ENCODE measurements at places on chromosomes 3 and 15.

DNA sequence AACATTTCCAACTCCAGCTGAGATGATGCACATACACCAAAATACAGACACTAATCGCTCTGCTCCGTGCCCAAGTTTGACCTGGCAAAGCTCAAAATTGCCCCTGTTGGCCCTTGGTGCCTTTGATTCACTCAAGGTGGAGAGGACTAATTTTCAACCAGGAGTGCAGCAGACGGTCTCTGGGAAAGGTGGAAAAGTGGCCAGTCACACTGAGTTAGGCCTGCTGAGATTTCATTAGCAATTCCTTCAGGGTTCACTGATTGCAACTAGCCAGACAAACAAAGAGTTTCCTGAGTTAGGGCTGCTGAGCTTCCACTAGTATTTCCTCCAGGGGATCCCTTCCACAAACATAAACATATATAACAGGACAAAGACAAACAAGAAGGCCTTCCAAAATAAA, 28.7 kb upstream of the LHFPL4 start:
- DNase-seq: no peak

DNA sequence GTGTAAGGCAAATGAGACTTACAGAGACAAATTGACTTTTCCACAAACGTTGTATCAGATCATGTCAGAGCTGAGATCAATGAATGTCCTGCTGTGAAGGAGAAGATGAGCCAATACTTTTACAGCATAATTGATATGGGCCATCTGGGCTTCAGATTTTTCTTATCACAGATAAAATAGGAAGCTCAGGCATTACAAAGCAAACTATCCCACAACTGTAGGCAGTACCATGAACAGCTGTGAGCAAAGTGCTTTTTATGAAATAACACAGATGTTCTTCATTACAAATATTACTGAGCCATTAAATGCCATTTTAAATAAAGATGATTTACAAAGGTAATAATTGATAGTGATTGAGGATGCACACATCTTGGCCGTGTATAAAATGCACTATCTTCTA, 852.3 kb downstream of the OTOL1 start:
- no peak for DNase-seq

- no peak for DNase-seq
Measured at GRCh38 chr3:79012530-79012913, 755.3 kb downstream of the ROBO1 start.

DNA sequence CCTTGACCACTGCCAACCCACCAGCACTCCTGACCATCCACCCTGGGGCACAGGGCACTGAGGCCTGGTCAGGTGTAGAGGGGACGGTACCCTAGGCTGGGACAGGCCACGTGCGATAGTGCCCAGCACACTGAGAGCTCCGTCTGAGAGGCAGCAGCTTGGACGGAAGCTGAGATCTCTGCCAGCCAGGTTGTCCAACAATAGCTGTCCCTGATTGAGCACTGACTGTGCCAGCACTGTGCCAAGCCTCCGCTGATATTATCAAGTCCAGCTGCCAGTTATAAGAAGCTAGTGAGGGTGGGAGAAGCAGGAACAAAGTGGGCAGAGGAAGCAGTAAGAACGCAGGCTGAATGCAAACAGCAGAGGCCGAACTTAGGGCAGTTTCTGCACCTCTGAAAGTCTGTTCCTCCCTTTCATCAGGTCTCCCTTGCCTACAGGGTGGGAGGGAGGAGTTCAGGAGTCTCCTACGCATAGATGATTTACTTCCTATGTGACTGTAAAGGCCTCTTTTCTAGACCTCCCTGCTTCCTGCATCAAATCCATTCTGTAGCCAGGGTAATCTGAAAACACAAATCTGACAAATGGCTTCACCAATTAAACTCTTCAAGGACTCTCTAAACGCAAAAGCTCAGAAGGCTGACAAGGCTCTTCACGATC, 29.7 kb downstream of the MRPS11 start:
- no peak for DNase-seq

- no peak for DNase-seq
Measured at GRCh38 chr3:42702066-42702951, at the start of gene HHATL. Gene HHATL (minus strand): TSS chr3:42702798. CDS start chr3:42700826, 1,972 bp downstream.

DNA sequence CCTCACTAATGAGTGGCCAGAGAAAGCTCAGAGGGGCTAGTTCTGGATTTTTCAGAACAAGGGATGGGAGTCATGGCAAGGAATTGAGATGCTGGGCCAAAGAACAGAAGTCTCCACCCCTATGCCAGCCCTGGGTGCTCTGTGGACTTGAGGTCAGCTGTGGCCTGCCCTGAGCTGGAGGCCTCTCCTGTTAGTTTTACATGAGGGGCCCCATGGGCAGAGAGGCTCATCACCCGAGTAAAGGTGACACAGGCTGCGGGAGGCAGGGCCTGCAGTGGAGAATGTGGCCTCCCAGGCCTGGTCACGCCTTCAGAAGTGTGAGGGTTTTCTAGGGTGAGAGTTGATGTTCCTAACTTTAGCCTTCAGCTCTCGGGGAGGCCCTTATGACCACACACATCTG, 44.9 kb downstream of the ABHD5 start:
- DNase-seq: no peak

- no peak for DNase-seq
Measured at GRCh38 chr3:127431066-127431465, 143.2 kb upstream of the PRR20G start.

- no peak for DNase-seq
Measured at GRCh38 chr3:53457068-53457467, 37.3 kb upstream of the CACNA1D start.

DNA sequence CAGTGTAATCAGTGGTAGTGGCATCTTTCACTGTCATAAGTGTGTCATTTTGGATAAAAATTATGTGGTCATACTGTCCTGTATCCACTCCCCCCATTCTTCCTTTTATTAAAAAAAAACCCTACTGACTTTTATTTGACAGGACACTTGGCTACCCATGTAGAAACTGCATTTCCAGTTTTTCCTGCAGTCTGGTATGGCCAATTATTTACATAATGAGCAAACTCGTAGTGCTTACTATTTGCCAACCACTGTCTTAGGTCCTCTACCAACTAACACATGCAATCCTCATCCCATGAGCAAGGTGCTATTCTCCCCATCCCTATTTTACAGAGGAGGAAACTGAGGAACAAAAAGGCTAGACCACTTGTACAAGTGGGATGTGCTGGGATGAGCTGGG, 129.1 kb downstream of the MECOM start:
- no peak for DNase-seq
